ENCODE measurements at places on chromosomes 3 and 15.

DNA sequence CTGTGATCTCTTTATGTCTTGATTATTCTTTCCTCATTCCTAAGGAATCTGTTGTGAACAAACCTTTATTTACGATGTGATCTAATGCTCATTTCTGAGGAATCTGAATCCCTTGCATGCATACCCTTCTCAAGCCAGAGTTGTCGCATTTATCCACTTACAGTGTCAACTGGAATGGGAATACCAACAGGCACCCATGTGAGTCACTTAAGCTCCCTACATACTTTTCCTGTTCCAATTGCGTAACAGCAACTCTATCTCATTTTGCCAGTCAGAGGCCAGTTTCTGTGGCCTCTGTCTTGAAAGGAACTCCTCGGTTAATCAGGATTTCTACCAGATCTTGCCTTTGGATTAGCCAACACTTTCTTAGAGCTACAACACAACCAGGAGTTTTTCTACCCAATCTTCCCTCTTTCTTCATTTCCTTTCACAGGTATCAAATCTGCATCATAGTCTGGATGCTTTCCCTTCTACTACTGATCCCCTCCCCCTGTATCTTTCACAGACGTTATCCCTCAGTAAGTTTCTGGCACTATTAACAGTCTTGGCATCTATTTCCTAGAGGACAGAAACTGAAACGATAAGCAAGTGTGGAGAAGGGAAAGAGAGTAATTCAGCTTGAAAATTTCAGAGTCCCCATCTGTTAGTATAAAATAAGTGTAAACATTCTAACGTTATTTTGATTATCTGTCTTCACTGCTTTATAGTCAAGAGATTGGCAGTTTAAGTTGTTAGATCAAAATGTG, 66.8 kb upstream of the BCHE start:
- no peak for DNase-seq

GRCh38 chr15:27495963-27496459, 525.0 kb downstream of the GABRG3 start:
- no peak for DNase-seq

- DNase-seq = no peak
Observed at GRCh38 chr3:177041021-177041729, 156.1 kb downstream of the TBL1XR1 start.

DNA sequence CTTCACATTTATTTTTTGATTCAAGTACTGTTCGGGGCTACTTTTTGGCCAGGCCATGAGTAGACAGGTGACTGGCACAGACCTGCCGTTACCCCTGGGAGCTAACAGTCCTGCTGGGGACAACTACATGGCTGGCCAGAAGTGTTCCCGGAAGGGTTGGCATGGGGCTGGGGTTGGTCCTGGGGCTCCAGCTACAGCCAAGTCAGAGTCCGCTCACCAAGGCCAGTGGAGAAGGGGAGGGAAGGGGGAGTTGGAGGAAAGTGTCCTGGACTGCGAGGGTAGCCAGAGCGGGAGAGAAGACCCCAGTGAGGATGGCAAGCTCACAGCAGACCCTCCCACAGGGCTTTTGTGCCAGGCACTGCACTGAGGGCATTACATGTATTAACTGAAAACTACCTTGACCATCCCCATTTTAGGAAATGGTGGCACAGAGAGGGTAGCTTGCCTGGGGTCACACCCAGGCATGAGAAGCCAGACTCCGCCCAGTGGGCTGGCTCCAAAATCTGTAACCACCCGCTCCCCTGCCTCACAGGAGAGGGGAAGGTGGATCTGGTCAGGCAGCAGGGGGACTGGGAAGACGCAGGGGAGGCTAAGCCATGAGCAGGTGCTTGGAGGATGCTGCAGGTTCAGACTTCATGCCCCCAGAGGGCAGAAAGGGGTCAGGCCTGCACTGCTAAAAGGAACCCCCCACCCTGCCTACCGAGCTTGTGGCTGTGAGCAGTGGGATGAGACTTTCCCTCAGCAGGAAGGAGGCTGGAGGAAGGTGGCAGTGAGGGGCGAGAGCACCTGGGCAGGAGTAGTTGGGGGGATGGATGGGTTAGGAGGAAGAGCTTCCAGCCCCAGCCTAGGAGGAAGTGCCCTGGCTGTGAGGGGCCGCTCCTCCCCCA, 38.3 kb upstream of the ESYT3 start:
- no peak for DNase-seq

DNA sequence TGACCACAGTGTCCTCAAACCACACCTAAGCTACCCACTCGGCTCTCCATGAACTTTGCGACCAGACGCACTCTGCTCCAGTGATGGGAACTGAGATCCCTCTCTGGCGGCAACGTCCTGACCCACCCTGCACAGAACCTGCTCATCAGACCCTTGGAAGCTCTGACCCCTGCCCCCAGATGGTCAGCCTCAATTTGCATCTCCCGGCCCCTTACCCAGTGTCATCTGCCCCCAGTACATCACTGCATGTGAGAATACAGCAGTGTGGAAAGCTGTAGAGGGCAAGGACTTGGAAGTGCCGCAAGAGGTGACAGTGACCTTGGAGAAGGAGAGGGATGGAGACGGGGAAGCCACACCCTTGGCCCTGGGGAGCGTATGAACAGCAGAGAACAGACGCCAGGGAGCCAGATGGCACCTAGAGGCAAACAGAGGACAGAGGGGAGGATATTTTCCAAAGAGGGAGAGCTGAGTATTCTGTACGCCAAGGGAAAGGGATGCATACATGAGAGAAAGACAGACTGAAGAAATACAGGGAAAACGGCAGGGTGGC, 192.0 kb downstream of the XXYLT1 start:
- DNase-seq = no peak

DNA sequence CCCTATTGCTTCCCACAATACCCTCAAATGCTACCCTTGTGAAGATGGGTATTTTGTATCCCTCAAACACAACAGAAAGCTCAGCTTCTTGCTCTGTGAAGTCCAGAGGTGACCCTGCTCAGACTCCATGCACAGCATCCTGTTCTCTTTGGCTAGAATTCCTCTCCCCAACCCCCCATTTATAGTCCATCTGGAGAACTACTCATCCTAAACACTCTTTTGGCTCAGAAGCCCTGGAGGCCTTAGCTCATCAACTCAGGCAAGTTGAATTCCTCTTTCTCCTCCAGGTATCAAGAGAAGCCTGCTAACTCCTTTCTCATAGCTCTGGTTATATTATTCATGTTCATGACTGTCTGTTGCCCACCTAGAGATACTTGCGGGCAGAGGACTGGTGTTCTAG, 18.3 kb upstream of the GASK1A start:
- DNase-seq = no peak

GRCh38 chr3:40382617-40382979, 4.4 kb upstream of the ENTPD3 start:
- no peak for DNase-seq

DNA sequence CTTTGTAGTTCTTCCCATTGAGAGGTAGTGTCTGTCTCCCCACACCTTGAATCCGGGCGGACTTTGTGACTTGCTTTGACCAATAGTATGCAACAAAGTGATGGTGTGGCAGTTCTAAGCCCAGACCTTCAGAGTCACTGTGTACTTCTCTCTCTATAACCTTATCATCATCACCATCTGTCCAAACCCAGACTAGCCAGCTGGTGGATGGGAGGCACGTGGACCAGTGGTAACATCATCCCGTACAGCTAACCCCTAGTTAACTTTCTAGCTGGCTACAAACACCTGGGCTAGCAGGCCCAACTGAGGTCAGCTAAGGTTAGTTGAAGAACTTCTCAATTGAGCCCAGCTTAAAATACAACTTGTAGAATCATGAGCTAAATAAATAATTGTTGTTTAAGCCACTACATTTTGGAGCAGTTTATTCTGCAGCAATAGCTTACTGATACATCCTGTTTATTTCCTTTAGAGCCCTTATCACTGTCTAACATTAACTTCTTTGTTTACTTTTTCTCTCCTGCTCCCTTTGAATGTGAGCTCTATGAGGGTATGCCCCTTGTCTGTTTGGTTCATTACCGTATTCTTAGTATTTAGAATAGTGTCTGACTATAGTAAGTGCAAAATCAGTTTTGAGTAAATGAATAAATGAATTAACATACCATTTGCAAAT, 11.5 kb upstream of the CCR9 start:
- no peak for DNase-seq

DNA sequence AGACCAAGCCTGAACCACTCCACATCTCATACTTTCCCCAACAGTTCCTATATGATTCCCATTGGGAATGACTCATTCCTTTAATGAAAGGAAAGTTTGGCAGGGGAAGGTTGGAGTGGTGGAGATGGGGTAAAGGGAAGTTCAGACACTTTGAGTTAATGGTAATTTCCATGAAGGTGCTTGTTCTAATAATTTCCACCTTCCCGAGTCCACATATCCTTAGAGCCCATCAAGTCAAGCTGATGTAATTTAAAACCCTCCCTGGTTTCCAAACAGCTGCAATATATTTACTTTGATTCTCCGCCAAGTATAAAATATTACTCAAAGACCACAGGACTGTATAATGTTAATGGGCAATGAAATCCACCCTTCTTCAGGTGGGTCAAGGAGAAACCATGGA, 95.0 kb upstream of the GALNT15 start:
- no peak for DNase-seq

Data from forelimb muscle (tissue), 1 donor.